Neural progenitor cell (in vitro differentiated cells): ENCODE measurements at places on chromosomes 7 and 10. TPM values are rescaled to one million over a fixed set of nuclear protein-coding genes. Genes with fewer than 3 reads are reported as not detected.

ANAPC16 gene
- 130 and 217 TPM in 2 replicates for total RNA-seq

PIK3CG gene
- not detected in 2 replicates for total RNA-seq

TMEM213 gene
- not detected in 2 replicates for total RNA-seq

C10orf62 gene
- not detected in 2 replicates for total RNA-seq

LRRC18 gene
- not detected in 2 replicates for total RNA-seq

FAM24B gene
- total RNA-seq, result not detected in 2 replicates

ECHDC3 gene
- 2.1 and 10.1 TPM in 2 replicates for total RNA-seq

TAC1 gene
- 0.68 and 0.84 TPM in 2 replicates for total RNA-seq

TRUB1 gene
- 27.2 and 41.9 TPM in 2 replicates for total RNA-seq

ENO4 gene
- 0.84 and 10.0 TPM in 2 replicates for total RNA-seq

TAS2R41 gene
- total RNA-seq, result not detected in 2 replicates

GIMAP7 gene
- total RNA-seq, result not detected in 2 replicates

GRID2IP gene
- total RNA-seq, result 0.31 TPM in 1 of 2 replicates, not detected in the other

ITGA8 gene
- 0.15 TPM in 1 of 2 replicates, not detected in the other for total RNA-seq

NUB1 gene
- 56.3 and 61.7 TPM in 2 replicates for total RNA-seq

ACTL6B gene
- not detected in 2 replicates for total RNA-seq

MRLN gene
- total RNA-seq, result not detected in 2 replicates

FFAR4 gene
- total RNA-seq, result 0.04 and 0.06 TPM in 2 replicates

HELLS gene
- 237 and 314 TPM in 2 replicates for total RNA-seq

FBXO24 gene
- 1.2 and 2.5 TPM in 2 replicates for total RNA-seq

NAT16 gene
- 0.28 TPM in 1 of 2 replicates, not detected in the other for total RNA-seq

HYAL4 gene
- not detected in 2 replicates for total RNA-seq

LIMK1 gene
- 29.9 and 66.6 TPM in 2 replicates for total RNA-seq

ATOH7 gene
- total RNA-seq, result 0.93 TPM in 1 of 2 replicates, not detected in the other

C1QL3 gene
- 0.25 and 0.28 TPM in 2 replicates for total RNA-seq

SLC39A12 gene
- 0.22 TPM in 1 of 2 replicates, not detected in the other for total RNA-seq

TMEM184A gene
- 0.17 and 0.22 TPM in 2 replicates for total RNA-seq

AVPI1 gene
- 2.6 and 5.8 TPM in 2 replicates for total RNA-seq

CPED1 gene
- not detected in 2 replicates for total RNA-seq

EMX2 gene
- total RNA-seq, result 9.5 and 22.7 TPM in 2 replicates

TAS2R4 gene
- 2.2 and 2.8 TPM in 2 replicates for total RNA-seq

CHCHD1 gene
- 51.3 and 66.7 TPM in 2 replicates for total RNA-seq

THSD7A gene
- total RNA-seq, result 0.22 and 0.28 TPM in 2 replicates

ANKRD1 gene
- 0.09 and 1.2 TPM in 2 replicates for total RNA-seq

WDR86 gene
- 15.0 and 33.0 TPM in 2 replicates for total RNA-seq

C10orf67 gene
- total RNA-seq, result not detected in 2 replicates

FAM237B gene
- not detected in 2 replicates for total RNA-seq

GPC2 gene
- 17.0 and 61.0 TPM in 2 replicates for total RNA-seq
